T-helper 22 cell (primary cell): ENCODE measurements at places on chromosomes 5 and 9.

- no peak for DNase-seq
Measured at GRCh38 chr5:109705596-109705995, 15.9 kb downstream of the MAN2A1 start.

DNA sequence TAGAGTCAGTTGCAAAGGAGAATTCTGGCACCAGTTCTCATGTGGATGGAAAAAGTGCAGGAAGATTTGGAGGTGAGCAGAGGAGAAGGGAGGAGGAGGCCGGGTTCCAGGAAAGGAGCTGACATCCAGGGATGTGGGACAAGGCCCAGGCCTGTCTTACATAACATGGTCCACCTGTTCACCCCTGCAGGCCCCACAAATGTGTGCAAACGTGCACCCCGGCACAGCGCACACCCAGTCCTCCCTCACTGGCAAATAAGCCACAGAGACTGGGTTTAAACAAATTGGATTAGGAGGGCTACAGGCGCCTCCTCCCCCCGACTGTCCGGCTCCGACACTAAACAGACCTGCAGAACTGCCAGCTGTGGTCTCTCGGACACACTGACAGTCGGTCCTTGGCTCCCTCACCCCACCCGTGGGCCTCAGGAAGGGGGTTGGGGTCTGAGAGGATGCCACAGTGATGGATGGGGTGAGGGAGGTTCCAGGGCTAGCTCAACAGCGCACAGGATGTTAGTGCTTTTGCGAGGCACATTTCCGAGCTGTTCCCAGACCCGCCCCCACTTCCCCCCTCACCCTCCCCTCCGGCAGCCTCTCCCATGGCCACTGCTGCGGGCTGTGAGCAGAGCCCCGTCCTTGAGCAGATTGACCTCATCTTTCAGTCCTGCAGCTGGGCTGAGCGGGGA is 43.4 kb upstream of the IL17B start:
- DNase-seq: no peak

DNA sequence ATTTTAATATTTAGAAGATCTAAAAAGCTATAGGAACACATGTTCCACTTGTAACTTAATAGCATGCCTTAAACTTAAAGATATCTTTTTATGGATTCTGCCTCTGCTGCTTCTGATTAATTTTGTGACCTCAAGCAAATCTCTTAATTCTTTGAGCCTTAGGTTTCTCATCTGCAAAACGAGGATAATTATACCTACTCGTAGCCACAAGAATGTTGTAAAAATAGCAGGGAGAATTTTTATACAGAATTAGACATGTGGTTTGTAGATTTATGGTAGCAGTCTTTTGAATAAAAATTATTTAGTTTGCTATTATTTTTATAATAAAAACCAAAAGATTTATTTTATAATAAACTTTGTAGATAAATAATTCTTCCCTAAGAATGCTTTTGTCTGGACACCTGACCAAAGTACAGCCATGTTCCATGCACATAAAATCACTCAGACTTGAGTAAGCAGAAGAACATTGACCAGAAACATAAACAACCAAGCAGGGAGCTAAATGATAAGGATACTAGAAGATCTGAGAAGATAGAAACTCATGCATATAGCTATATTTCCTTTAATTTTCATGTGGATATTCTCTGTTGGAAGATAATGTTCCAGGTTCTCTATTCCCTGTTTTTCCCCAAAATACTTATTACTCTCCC is 18.5 kb downstream of the C9orf85 start:
- no peak for DNase-seq

DNA sequence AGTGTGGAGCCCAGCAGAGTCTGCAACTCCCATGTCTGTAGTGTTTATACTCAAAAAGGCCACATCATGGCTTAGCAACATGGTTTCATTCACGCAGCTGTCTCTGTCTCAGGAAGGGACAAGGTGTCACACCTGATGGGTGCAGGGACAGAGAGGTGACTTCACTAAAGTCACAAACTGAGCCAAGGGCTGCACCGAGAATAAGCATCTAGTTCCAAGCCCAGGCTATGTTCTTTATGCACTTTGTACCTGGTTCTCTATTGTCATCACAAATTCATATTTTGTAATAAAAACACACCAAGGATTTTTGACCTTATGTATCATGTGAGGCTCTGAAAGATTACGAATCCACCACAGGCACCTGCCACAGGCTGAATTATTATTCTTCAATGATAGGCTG is 64.9 kb upstream of the STK32A start:
- DNase-seq: no peak

- no peak for DNase-seq
Measured at GRCh38 chr5:117095346-117096332, 521.0 kb upstream of the SEMA6A start.

DNA sequence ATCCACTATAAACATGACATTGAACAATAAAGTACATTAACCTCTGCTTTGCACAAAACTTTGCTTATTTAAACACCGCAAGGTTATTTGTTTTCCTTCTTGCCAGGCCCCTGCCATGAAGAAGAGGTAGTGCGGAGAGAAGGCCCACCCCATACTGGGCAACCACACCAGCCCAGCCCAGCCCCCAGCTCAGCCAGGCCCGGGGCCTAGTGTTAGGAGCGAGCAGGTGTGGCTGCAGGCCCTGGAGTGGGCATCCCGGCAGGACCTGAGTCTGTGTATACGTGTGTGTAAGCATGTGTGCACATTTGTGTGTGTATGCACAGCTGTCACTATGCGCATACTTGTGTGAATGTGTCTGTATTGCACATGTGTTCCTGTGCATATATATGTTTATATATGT is 90.4 kb upstream of the MVB12B start:
- DNase-seq: no peak

- no peak for DNase-seq
Measured at GRCh38 chr5:10724781-10725507, 36.1 kb downstream of the DAP start.

GRCh38 chr9:120985819-120986222 is 59.2 kb upstream of the TRAF1 start:
- DNase-seq: no peak

GRCh38 chr5:141349917-141350619 is at the start of gene PCDHGB1:
Gene PCDHGB1, plus strand, starts transcription at chr5:141350099. Its CDS starts 162 bp downstream, at chr5:141350261.
- DNase-seq: no peak

- DNase-seq: peak; percentile 45
Measured at GRCh38 chr9:135990468-135991429, 29.6 kb upstream of the UBAC1 start.

- no peak for DNase-seq
Measured at GRCh38 chr5:124605541-124605940, 140.9 kb downstream of the ZNF608 start.

DNA sequence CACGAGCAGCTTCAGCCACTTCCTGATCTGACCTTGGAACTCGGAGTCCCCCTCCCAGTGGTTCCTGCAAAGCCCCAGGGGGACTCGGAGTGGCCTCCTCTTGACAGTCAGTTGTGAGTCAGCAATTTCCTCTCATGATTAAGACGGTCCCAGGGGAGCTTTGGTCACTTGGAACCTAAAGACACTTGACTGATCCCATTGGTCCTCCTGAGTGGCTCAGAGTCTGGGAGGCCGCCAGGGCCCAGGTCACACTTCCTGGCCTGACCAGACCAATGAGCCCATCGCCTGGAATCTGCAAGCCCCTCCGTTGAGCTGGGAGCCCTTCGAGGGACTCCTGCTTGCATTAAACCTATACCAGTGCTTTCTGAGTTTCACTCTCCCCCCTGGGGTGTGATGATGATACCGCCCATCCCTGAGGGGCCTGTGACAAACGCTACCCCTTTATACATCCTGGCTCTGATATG is 29.1 kb downstream of the TSPAN17 start:
- DNase-seq: no peak

- DNase-seq: no peak
Measured at GRCh38 chr9:86766511-86766910, 180.8 kb downstream of the GAS1 start.

DNA sequence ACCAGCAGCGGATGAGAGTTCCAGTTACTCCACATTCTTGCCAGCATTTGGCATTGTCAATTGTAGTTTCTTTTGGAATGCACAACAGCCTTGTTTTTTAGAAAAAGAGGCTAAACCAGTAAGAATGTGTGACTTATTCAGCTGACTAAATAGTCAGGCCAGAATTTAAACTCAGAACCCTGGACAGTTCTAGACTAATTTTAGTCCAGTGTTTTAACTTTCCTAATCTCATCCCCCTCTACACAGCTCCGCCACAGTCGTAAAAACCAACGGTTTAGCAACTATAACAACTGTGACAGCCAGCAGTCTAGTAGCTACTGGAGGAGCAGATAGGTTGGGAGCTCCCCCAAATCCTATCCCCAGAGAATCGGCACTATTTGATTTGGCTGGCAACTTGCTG is 103.7 kb downstream of the FOXD1 start:
- no peak for DNase-seq

DNA sequence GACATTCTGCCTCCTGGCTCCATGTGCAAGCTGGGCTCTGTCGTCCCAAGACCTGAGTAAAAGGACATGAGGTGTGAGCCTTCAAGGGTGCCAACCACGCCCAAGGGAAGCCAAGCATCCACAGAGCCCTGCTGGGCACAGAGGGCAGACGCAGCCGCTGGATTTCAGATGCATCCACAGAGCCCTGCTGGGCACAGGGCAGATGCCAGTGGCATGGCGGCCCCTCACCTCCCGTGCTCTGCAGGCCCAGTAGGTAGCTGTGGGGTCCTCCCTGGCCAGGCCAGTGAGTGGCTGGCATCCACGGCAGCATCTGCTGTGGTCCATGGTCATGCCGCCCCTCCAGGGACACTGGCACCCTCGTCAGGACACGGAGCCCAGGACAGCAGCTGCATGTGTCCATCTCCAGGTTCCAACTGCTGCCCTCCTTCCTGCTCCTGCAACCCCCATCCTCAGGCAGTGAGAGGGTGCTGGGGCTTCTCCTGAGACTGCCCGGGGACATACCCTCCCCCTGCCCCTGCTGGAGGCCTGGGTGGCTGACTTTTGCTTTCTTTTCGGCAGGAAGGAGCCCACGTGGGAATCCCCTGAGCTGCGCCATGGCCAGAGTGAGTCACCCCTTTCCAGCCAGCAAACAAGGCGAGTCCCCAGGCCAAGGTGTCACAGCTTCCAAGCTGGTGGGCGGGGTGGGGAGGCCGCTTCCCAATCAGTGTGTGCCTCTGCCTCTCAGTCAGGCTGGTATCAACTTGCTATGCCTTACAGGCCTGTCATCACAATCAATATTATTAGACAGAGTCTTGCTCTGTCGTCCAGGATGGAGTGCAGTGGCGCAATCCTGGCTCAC is 4.0 kb upstream of the TRAF2 start:
- peak; percentile 87 for DNase-seq

GRCh38 chr5:167947306-167947705 is 344.1 kb upstream of the WWC1 start:
- DNase-seq: no peak

DNA sequence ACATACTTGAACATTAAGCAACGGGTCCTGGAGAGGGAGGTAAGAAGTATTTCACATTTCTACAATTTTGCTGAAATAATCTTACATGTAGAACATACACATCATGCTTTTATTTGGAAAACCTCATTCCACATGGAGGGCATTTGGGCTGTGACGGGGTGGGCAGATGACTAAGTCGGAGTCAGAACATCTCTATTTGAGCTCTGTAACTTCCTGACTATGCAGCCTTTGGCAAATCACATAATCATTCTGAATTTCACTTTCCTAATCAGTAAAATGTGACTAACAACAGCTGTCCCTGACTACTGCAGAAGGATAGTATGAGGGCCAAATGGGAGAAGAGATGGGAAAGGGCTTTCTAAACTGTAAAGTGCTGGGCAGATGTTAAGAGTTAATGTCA is 17.1 kb upstream of the IL6ST start:
- DNase-seq: no peak

- no peak for DNase-seq
Measured at GRCh38 chr5:90746119-90746518, 187.5 kb downstream of the ADGRV1 start.

DNA sequence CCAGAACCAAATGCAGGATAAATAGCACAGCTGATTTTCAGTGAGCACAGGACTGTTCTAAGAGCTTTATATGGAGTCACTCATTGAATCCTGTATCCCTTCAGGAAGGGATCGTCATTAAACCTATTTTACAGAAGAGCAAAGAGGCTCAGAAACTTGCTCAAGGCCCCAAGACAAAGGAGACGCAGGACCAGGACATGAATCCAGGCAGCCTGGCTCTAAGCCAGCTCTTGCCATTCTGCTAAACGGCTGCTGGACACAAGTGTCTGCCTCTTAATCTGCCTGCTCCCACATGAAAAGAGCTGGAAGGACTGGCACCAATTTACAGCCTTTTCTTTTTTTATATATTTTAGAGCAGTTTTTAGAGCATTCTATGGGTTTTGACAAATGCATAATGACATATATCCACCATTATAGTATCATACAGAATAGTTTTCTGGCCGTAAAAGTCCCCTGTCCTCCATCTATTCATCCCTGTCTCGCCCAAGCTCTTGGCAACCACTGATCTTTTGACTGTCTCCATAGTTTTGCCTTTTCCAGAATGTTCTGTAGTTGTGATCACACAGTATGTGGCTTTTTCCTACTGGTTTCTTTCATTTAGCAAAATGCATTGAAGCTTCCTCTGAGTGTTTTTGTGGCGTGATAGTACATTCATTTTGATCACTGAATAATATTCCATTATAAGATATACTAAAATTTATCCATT is 37.5 kb downstream of the RETREG1 start:
- no peak for DNase-seq

GRCh38 chr9:128396970-128397613 is 23.6 kb upstream of the CERCAM start:
- no peak for DNase-seq

GRCh38 chr9:15187589-15187988 is 119.4 kb downstream of the TTC39B start:
- DNase-seq: no peak

DNA sequence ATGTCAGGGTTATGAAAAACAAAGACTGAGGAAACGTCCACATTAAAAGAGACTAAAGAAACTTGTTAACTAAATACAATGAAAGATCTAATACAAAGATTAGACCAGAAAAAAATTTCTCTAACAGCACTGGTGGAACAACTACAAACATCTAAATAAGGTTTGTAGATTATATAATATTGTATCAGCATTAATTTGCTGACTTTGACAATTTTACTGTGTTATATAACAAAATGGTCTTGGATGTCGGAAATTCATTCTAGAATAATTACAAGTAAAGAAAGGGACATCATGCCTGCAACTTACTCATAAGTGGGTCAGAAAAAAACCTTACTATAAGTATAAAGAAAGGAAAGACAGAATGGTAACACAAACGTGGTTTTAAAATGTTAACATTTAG is 50.1 kb downstream of the PJA2 start:
- no peak for DNase-seq

DNA sequence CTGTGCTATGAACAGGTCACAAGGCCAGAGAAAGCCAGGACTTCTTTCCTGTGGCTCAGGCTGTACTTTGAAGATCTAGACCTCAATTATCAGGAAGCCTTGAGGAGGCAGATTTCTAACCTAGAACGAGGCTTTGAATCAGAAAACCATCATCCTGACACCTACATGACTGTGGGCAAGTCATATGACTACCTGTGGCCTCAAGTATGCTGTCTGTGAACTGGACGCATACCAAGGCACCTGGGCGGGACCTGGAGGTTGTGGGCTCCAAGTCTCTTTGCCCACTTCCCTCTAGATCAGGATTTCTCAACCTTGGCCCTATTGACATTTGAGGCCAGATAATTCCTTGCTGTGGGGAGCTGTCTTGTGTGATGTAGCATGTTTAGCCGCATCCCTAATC is 42.5 kb downstream of the KLF4 start:
- DNase-seq: no peak

- DNase-seq: no peak
Measured at GRCh38 chr5:65151614-65152013, 330.1 kb downstream of the ADAMTS6 start.

GRCh38 chr9:71985297-71985911 is 74.0 kb downstream of the C9orf85 start:
- no peak for DNase-seq
